Kidney (tissue), 22 donors: ENCODE measurements at places on chromosomes 6 and 20. TPM values are rescaled to one million over a fixed set of nuclear protein-coding genes. Genes with fewer than 3 reads are reported as not detected.
A peak's percentile ranks its signal among the peaks of the same experiment; 100 is the strongest.

The PRND gene
- not detected for total RNA-seq

The CST1 gene
- total RNA-seq = not detected

The COL9A1 gene
- 0.22 TPM for total RNA-seq

The SAPCD1 gene
- total RNA-seq = 6.5 TPM

The PI3 gene
- total RNA-seq = 8.7 TPM

The RNF182 gene
- total RNA-seq = 3.9 TPM

The LRP11 gene
- total RNA-seq = 34.0 TPM

The SMLR1 gene
- total RNA-seq = 0.16 TPM

The GSTA2 gene
- total RNA-seq = 0.28 TPM

The LIN28B gene
- total RNA-seq = not detected

- H3K4me1 ChIP-seq = peaks cover 10% of the 10 kb centered on the region
- H3K36me3 ChIP-seq = no peaks in the 10 kb centered on the region
- H3K27me3 ChIP-seq = no peaks in the 10 kb centered on the region
Measured at GRCh38 chr6:34246563-34247391, 2.0 kb downstream of the SMIM29 start.

- peaks cover 19% of the 10 kb centered on the region for H3K4me1 ChIP-seq
- no peaks in the 10 kb centered on the region for H3K36me3 ChIP-seq
- no peak for DNase-seq
- no peak overlapping the region for H3K4me3 ChIP-seq
- no peak overlapping the region for H3K27ac ChIP-seq
Measured at GRCh38 chr6:156852147-156852857, 75.1 kb downstream of the ARID1B start.

- H3K4me3 ChIP-seq = peak within 1 kb of the TSS; percentile 50
- H3K36me3 ChIP-seq = no peaks in the 10 kb centered on the region
- peaks cover 3% of the 10 kb centered on the region for H3K4me1 ChIP-seq
- no peak within 1 kb of the TSS for H3K27ac ChIP-seq
- peak; percentile 49 for DNase-seq
- peaks cover 21% of the 10 kb centered on the region for H3K27me3 ChIP-seq
Measured at GRCh38 chr6:136921936-136922684, at the start of gene SLC35D3. SLC35D3 (plus strand) TSS chr6:136922301; CDS start chr6:136922429, 128 bp downstream.

DNA sequence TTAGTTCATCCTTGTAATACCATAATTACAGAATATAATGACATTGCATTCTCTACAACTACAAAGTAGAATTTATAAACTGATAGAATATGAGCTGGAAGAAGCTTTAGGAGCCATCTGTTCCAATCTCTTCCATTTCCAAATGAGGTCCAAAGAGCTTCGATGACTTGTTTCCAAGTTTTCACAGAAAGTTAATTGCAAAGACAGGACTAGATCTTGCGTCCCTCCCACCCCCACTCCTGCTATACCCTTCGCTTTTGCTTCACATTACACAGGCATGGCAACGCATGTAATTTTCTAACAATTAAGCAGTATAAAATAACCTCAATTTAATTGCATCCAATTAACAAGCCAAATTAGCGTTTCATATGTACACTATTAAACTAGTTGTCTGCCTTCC is 7.0 kb downstream of the HIVEP2 start:
- no peaks in the 10 kb centered on the region for H3K36me3 ChIP-seq
- peaks cover 2% of the 10 kb centered on the region for H3K4me1 ChIP-seq
- no peak overlapping the region for H3K27ac ChIP-seq

GRCh38 chr6:141808662-141809061 is 324.1 kb upstream of the GJE1 start:
- no peak for DNase-seq
- no peaks in the 10 kb centered on the region for H3K27me3 ChIP-seq
- H3K27ac ChIP-seq = no peak overlapping the region
- no peaks in the 10 kb centered on the region for H3K36me3 ChIP-seq

DNA sequence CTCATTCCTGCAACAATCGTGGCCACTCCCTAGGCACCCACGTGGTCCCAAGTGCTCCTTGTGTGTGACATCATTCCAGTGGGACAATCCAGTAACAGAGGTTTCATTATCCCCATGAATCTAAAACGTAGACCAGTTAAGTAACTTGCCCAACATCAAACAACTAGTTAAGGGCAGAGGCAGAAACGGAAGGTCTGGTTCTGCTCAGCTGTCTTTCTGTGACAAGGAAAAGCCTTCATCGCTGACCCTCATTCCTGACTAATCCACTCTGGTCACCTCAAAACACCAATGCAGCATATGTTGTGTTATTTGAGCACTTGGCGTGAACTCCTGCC is 261.4 kb upstream of the JARID2 start:
- no peaks in the 10 kb centered on the region for H3K36me3 ChIP-seq
- H3K4me3 ChIP-seq = no peak overlapping the region
- DNase-seq = no peak

DNA sequence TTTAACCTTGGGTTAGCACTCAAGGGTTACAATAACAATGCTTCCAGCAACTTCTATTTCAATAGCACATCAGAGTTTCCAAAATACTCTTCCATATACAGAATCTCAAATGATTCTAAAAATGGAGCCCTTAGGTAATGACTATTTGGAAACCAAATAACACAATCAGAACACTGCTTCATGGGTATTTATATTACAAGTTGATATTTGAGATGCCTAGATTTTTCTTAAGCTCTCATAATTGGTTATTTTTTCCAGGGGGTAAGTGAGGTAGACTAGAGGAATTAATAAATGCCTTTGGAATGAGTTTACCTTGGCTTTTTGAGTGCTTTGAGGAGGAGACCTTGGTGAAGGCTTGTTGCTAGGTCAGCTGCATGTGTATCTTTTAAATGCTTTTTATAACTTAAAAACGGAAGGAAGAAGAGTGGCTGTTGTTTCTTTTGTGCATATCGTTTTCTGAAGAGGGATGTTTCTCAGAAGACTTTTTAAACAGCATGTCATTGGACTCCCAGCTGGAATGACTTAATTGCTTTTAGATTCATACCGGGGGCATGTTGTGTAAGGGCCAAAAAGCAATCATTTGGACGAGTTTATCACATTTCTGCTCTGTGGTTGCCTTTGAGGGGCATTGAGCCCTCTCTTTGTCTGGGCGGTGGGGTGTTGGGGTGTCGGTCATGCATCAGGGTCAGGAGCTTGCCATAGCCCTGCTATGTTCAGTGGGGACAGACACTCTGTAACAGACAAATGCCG is 186.0 kb downstream of the DTNBP1 start:
- H3K36me3 ChIP-seq = peaks cover 2% of the 10 kb centered on the region
- no peaks in the 10 kb centered on the region for H3K27me3 ChIP-seq
- peak overlapping the region; percentile 68 for H3K27ac ChIP-seq

- no peak overlapping the region for H3K4me3 ChIP-seq
- H3K36me3 ChIP-seq = no peaks in the 10 kb centered on the region
- no peak for DNase-seq
- no peaks in the 10 kb centered on the region for H3K4me1 ChIP-seq
Measured at GRCh38 chr6:18330548-18331081, 56.5 kb upstream of the RNF144B start.

DNA sequence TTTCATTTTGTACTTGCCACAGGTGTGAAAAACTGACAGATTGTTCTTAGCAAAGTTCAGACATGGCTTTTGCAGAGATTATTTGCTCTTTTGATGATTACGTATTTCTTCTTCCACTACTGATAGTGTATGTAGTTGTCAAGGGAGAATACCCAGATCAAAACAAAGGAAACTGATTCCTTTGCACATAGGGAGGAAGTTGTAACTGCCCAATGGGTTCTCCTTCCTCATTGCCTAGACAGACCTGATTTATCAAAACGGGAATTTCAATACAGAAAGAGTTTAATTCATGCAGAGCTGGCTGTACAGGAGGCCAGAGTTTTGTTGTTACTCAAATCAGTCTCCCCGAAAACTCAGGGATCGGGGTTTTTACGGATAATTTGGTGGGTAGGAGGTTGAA is 214.7 kb downstream of the BCAS1 start:
- no peak overlapping the region for H3K4me3 ChIP-seq
- H3K4me1 ChIP-seq = no peaks in the 10 kb centered on the region
- no peak overlapping the region for H3K27ac ChIP-seq

- DNase-seq = no peak
- no peak overlapping the region for H3K27ac ChIP-seq
- no peaks in the 10 kb centered on the region for H3K4me1 ChIP-seq
- H3K27me3 ChIP-seq = no peaks in the 10 kb centered on the region
- H3K36me3 ChIP-seq = no peaks in the 10 kb centered on the region
Measured at GRCh38 chr20:18034039-18034438, 23.7 kb downstream of the OVOL2 start.

GRCh38 chr6:45192556-45192955 is 135.6 kb upstream of the RUNX2 start:
- DNase-seq = no peak
- H3K36me3 ChIP-seq = no peaks in the 10 kb centered on the region
- no peaks in the 10 kb centered on the region for H3K4me1 ChIP-seq
- H3K27me3 ChIP-seq = no peaks in the 10 kb centered on the region

- H3K27ac ChIP-seq = peak within 1 kb of the TSS; percentile 34
- no peaks in the 10 kb centered on the region for H3K36me3 ChIP-seq
- H3K4me3 ChIP-seq = peak within 1 kb of the TSS; percentile 68
- H3K4me1 ChIP-seq = no peaks in the 10 kb centered on the region
- DNase-seq = peak; percentile 95
Measured at GRCh38 chr20:38165089-38165965, at the start of gene TGM2. TGM2 (minus strand) TSS chr20:38165270; CDS start chr20:38165198, 72 bp downstream.

DNA sequence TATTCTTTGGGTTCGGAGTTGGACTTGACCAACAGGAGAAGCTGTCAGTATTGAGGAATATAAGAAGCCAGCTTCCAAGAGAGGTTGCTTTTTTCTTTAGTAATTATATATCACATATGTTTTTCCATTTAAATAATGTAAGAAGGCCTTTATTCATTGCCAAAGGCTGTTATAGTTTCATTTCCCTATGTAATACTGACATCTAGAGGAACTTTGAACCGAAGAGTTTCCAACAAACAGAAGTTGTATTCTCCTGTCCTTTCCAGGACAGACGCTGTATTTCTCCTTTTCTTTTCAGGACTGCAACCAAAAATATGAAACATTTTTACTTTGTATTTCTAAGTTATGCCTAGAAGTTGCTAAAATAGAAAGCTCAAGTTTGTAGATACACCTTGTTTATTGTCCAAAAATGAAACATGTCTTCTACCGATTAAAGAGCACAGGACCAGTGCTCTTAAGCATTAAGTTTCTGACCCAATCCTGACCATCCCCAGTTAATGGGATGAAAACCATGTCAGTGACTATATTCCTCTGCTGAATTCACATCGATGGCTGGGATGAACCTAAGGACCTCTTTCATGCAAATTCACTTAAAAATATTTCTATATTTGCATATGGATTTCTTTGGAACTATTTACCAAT is 55.1 kb downstream of the MYLK4 start:
- H3K27me3 ChIP-seq = no peaks in the 10 kb centered on the region
- DNase-seq = peak; percentile 61
- H3K4me1 ChIP-seq = no peaks in the 10 kb centered on the region
- H3K27ac ChIP-seq = no peak overlapping the region
- no peak overlapping the region for H3K4me3 ChIP-seq

GRCh38 chr6:38573801-38574395 is 65.8 kb downstream of the BTBD9 start:
- H3K4me3 ChIP-seq = no peak overlapping the region
- H3K27me3 ChIP-seq = no peaks in the 10 kb centered on the region
- H3K27ac ChIP-seq = no peak overlapping the region
- no peaks in the 10 kb centered on the region for H3K4me1 ChIP-seq

DNA sequence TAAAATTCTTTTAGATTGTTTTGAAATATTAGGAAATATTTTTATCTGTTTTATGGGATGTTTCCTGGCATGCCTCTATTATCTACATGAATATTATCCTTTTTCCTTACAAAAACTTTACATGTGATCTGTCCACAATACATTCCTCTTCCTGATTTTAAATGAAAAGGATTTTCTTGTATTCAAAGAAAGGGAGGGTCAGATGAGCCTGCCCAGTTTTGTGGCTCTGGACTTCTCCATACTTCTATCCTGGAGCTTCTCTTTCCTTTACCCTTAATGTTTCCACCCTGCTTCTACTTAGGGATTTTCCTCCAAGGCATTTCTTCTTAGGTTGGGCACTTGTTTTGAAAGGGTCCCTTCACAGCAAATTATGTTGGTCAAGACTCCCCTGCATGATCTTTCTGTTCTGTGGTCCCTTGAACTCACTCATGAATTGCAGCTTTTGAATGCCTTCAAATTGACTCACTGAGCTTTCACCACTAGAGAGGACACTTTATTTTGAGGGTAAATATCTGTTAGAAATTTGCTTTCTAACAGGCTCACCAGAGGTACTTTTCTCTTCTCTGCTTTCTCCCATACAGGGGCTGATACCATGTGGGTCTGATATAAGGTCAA is 104.9 kb downstream of the CENPW start:
- no peak overlapping the region for H3K4me3 ChIP-seq
- no peaks in the 10 kb centered on the region for H3K27me3 ChIP-seq
- H3K36me3 ChIP-seq = no peaks in the 10 kb centered on the region
- H3K4me1 ChIP-seq = no peaks in the 10 kb centered on the region

GRCh38 chr20:36493801-36494114 is 47.6 kb upstream of the MYL9 start:
- H3K4me1 ChIP-seq = no peaks in the 10 kb centered on the region
- no peaks in the 10 kb centered on the region for H3K27me3 ChIP-seq
- H3K27ac ChIP-seq = no peak overlapping the region
- peaks cover 3% of the 10 kb centered on the region for H3K36me3 ChIP-seq
- no peak overlapping the region for H3K4me3 ChIP-seq

DNA sequence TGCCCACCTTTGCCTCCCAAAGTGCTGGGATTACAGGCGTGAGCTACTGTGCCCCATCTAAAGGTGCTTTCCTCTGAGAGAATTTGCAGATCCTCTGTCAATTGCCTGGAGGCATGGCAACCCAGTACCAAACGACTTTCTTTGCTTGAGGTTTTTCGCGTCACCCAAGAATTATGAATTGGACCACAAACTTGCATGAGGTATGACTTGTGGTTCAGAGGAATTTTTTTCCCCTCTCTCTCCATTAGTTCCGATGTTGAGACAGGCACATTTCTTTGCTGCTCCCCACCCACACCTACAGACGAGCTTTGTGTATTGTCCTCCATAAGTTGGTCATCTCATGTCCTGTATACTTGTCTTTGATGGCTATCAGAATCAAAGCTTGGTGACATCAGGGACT is 11.8 kb upstream of the SCAF8 start:
- H3K4me1 ChIP-seq = no peaks in the 10 kb centered on the region
- no peaks in the 10 kb centered on the region for H3K36me3 ChIP-seq
- H3K27me3 ChIP-seq = no peaks in the 10 kb centered on the region

DNA sequence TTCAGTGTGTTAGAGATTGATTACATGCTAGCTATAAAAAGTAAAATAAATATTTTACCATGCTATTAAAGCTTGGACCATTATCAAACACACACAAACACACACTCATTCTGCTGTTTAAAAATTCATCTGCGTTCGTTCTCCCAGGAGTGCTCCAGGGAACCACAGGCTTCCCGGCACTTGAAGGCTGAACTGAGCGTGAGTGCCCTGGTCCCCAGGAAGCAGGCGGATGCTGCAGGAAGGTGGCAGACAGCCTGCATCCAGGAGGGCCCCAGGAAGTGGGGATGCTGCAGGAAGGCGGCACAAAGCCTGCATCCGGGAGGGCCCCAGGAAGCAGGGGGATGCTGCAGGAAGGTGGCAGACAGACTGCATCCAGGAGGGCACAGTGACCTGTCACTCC is 147.2 kb upstream of the SNX9 start:
- no peak for DNase-seq
- H3K4me3 ChIP-seq = no peak overlapping the region
- H3K36me3 ChIP-seq = no peaks in the 10 kb centered on the region
- no peak overlapping the region for H3K27ac ChIP-seq
- no peaks in the 10 kb centered on the region for H3K27me3 ChIP-seq
